T-helper 22 cell (primary cell): ENCODE measurements at places on chromosomes 5 and 9.

DNA sequence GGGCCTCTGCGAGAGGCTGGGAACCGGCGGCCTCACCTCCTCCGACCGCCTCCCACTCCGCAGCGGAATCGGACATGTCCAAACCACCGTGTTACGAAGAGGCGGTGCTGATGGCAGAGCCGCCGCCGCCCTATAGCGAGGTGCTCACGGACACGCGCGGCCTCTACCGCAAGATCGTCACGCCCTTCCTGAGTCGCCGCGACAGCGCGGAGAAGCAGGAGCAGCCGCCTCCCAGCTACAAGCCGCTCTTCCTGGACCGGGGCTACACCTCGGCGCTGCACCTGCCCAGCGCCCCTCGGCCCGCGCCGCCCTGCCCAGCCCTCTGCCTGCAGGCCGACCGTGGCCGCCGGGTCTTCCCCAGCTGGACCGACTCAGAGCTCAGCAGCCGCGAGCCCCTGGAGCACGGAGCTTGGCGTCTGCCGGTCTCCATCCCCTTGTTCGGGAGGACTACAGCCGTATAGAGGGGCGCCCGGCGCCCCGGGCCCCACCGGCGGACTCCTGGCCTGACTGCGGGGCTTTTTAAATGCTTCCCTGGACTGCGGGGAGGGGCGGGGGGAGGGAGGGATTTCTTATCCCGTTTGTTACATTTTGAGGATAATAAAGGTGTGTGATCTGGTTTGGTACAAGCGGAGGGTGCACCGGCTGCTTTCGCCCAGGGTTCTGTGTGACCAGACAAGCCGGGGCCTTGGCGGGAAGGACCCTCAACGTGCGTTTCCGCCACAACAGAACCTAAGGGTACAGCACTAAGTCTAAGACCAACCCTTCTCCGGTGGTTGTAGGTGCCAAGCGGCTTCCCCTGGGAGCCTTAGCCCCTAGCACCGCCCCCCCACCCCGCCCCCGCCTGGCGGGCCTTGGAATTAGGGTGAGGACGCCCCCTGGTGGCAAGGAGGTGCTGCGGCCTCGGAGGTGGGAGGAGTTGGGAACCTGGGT lies 9.3 kb downstream of the PRR7 start:
- DNase-seq = peak; percentile 85

DNA sequence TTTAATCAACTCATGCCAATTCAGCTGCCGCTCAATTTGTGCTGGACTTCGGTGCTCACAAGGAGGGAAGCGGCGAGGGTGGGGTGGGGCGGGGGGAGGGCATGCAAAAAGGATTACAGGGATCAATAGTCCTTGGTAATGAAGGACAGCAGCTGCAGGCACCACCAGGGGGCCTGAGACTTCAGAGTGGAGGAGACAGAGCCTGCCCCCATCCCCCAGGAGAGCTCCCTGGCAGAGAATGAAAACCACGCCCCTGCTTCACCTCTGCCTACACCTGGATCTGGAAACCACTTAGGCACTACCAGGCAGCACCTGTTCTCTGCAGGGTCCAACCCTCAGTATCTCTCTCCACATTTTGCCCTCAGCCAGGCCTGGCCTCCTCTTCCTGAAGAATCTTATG lies 155.6 kb downstream of the TRIM32 start:
- no peak for DNase-seq

- DNase-seq = no peak
Measured at GRCh38 chr9:80951675-80952074, 737.7 kb downstream of the TLE1 start.

- DNase-seq = no peak
Measured at GRCh38 chr5:25554077-25554476, 909.3 kb upstream of the CDH10 start.

DNA sequence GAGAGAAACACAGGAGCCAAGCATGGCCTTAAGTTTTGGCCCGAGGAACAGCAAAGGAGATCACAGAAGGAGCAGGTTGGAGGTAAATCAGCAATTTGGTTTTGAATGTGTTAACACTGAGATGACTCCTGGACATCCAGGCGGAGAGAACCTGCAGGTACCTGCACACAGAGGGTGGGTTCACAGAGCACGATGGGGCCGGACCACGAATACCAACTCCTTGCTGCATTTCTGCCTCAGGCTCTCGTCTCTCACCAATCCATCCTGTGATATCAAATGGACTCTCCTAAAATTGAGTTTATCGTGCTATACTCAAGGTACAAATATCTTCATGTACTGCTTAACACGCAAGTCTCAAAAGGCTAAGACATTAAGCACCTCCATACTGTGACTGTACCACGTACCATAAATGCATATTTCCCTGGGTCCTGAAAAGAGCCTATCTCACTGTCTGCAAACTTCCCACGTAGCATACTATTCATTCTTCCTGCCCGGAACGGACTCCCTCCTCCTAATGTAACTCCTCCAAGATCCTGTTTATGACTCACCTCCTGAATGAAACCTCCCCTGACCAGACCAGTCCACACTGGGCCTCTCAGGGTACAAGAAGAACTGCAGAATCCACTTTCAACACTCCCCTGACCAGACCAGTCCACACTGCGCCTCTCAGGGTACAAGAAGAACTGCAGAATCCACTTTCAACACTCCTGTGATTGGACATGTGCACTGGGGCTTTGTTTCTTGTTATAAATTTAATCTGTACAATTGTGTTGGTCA lies 380.8 kb upstream of the RFX3 start:
- DNase-seq = no peak

DNA sequence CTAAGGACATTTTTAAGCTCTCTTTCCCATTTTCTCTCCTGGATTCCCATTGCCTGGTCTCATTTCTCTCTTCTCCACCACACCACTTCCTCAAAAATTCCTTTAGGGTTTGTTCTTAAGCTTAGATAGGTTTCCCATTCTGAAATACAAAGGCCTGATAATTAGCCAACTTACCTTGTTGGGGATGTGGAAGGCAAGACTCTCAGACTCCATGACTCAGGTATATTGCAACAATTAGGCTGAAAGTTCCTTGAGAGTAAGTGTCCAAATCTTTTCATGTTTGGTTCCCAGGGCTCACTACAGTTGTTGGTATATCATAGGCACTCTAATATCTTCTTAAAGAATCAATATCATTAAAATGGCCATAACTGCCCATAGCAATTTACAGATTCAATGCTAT lies 43.6 kb downstream of the FXN start:
- DNase-seq = no peak

DNA sequence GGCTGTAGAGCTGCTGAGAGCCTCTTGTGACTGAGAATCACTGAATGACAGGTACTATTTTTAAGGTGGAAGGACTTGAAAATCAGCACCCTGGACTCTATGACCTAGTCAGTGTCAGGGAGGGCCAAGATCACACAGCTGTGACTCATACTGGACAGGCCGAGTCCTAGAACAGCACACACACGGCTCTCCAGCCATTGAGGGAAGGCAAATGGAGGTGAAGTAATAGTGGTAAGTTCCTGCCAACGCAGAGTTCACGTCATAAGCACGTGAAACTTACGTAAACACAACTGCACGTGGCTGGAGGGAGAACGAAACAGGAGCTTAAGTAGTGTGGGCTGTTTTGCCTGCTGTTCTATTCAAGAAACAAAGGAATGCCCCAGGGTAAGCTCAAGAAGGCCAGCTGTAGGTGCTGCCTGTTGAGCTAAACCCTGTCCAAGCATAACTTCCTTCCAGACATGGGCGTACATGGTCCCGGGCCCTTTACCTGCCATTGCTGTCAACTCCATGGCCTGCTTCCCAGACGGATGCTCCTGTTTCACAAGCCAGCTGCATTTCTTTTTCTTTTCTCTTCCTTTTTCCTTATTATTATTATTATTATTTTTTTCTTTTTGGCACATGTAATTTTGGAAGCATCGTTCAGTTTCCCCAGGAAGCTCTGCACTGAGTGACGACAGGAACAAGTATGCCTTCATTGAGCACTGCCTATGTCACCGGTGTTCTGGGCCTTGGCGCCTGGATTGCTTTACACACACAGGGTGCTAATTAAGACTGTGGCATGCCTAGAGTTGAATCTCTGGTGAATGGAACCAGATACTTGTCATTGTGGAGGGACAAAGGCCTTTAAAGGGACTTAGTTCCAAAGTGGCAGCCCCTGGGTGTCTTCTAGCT lies 10.2 kb upstream of the LCP2 start:
- no peak for DNase-seq

DNA sequence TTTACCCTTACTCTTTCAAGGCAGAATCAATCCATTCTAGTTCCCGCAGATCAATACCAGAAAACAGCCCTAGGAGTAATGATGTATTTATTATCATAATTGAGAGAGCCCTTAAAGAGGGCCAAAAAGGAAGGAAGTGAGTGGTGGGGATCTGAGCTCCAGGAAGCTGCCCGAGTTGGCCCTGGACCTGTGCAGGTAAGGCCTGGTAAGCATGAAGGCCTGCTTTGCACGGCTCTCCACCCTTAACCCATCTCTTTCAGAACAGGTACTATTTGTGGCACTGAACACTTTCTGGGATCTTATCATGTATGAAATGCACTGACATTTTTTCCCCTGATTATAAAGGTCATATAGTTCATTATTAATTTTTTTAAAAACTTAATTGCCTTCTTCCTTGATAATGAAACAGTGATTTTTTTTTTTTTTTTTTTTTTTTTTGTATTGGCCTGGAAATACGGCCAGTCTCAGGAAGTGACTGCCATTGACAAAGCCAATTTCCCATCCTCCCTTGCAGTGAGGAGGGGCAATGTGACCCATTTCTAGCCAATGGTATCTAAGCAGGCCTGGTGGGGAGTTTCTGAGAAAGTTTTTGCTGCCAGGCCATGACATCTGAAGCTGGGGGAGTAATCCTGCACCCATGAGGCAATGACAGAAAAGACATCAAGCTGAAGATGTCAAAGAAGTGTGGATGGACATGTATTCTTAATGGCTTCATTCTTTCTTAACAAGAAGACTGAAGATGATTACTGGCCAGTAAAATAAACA lies 6.3 kb upstream of the MVB12B start:
- no peak for DNase-seq

DNA sequence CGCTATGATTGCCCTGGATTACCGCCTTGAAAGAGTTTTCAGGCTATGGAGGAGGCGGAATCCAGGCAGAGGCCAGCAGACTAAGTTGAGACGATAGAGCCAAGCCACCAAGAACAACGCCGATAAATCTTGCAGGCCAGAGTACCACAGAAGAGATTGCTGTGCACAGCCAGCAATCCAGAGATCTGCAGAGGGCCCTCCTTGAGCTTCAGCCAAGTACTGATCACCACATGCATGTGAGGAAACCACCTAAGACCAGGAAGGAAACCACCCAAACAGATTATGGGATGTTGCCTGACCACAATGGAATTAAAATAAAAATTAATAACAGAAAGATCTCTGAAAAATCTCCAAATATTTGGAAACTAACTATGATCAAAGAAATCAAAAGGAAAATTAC lies 74.9 kb downstream of the GCNT4 start:
- no peak for DNase-seq

- DNase-seq = no peak
Measured at GRCh38 chr5:104606258-104606829, 1043.8 kb upstream of the NUDT12 start.

- no peak for DNase-seq
Measured at GRCh38 chr9:70113403-70114022, 69.9 kb downstream of the MAMDC2 start.

- DNase-seq = no peak
Measured at GRCh38 chr5:81156732-81157131, 76.4 kb upstream of the CKMT2 start.

GRCh38 chr9:114735704-114736103 lies 53.7 kb upstream of the TEX48 start:
- DNase-seq = no peak

- no peak for DNase-seq
Measured at GRCh38 chr5:78756858-78757257, 108.3 kb upstream of the LHFPL2 start.

- no peak for DNase-seq
Measured at GRCh38 chr5:64074533-64074932, 91.1 kb upstream of the RNF180 start.

DNA sequence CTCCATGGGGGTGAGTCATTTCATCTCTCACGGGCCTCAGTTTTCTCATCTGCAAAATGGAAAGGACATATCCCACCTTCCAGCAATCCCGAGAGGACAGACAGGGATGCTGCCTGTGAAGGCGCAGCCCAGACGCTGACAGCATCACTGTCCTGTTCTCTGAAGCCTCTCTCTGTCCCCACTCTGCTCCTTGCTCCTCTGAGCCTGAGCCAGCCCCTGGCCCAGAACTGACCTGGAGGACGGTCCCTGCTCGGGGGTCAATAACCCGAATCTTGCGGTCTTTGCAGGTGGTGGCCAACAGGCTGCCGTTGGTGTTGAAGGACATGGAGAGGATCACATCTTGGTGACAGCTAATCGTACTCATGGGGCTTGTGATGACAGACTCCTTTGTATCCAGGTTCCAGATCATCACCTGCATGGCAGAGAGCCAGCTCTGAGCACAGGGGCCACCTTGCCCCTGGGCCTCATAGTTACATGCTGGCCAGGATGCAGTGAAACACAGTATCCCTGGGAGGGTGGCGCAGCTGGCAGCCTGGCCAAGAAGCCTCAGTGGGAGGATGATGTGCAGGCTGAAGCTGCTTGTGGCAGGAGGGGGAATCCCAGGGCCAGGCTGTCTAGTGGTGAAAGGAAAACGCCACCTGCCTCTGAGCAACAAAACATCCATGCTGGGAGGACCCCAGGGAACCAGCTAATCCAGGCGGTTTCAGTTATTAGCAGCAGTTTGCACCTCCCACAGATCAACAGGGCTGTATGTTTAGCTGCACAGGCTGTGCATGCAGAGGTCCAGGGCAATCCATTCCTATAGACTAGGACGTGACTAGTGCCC lies 14.0 kb upstream of the TRIM14 start:
- no peak for DNase-seq

GRCh38 chr5:139904566-139904815 lies 108.9 kb downstream of the PSD2 start:
- no peak for DNase-seq

DNA sequence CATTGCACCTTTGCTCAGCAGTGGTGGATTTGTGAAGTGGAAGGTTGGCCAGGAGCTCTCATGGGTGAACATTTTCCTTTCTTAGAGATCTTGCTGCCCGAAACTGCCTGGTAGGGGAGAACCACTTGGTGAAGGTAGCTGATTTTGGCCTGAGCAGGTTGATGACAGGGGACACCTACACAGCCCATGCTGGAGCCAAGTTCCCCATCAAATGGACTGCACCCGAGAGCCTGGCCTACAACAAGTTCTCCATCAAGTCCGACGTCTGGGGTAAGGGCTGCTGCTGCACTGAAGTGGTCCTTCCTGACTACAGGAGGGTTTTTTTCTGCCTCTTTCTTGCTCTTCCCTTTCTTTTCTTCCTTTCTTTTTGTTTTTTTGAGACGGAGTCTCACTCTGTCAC lies 21.8 kb downstream of the QRFP start:
- DNase-seq = no peak

GRCh38 chr5:96819806-96820205 lies 12.1 kb upstream of the ERAP1 start:
- no peak for DNase-seq

GRCh38 chr9:127411122-127411521 lies 13.1 kb upstream of the ZNF79 start:
- DNase-seq = no peak
